ENCODE measurements at places on chromosomes 3 and 15. TPM values are rescaled to one million over a fixed set of nuclear protein-coding genes. Genes with fewer than 3 reads are reported as not detected.
A peak's percentile ranks its signal among the peaks of the same experiment; 100 is the strongest.

DNA sequence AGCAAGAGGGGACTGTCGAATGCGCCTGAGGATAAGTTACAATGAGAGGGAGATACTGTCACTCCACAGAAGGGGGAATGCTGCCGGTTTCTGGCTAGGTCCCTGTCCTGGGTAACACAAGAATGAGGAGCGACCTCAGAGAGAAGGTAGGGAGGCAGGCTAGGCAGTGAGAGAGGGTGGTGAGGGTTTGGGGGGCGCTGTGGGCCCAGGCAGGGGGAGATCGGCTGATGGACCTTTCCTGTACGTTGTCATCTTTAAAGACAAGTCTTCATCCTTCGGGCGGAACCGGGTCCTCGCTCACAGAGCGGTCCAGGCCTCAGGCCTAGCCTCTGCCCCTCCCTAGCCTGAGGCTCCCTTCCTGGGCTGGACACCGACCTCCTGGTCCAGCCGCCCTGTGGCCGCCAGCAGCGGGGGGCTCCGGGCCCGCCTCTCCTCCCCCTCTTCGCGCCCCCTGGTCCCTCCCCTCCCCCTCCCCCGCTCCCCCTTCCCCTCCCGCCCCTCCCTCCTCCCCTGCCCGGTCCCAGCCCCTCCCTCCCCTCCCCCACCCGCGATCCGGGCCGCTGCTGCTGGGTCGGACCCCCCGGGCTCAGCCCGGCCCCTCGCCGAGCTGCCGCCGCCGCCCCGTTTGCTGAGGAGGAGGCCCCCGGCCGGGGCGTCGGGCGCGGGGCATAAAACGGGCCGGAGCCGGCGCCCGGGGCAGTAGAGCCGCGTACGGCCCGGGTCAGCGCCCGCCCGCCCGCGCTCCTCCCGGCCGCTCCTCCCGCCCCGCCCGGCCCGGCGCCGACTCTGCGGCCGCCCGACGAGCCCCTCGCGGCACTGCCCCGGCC lies at the start of gene CHRD:
Gene CHRD (plus strand): TSS at position 697 of the 827 bp plus-strand sequence. CDS start 265 bp downstream, outside the sequence.
- peak; percentile 86 for DNase-seq

DNA sequence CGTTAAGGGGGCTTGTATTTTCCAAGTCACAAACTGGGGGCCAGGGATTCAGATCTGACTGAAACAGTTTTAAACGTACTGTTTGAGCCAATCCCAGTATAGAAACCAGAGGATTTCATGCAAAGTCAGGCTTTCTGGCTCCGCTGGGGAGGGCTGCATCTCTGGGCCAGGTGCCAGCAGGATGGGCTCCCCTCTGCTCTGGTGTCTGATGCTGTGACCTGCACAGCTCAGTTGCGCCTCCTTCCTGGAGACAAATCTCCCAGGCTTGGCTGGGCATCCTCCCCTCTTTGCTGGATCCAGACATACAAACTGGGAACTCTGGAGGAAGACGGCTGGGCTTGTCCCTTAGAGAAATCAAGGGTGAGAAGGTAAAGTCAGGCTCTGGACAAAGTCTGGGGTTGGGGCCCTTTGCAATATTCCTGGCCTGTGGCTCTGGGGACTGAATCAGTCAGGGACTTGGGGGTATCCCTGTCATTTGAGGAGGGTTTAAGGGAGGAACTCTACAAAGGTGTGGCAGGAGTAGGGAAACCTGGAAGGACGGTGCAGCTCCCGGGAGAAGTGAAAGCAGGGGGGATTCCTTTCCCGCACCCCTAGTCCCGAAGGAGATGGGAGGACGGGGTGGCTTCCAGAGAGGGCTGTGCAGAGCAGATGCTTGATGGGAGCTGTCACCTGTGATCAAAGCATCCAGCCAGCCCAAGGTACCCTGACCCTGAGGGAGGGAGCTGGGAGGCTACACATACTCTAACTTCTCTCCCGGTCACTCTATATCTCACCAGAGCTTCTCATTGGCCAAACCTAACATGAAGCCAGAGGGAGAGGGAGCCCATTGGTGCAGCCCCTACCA lies 114.8 kb upstream of the ATP2B2 start:
- DNase-seq: no peak

DNA sequence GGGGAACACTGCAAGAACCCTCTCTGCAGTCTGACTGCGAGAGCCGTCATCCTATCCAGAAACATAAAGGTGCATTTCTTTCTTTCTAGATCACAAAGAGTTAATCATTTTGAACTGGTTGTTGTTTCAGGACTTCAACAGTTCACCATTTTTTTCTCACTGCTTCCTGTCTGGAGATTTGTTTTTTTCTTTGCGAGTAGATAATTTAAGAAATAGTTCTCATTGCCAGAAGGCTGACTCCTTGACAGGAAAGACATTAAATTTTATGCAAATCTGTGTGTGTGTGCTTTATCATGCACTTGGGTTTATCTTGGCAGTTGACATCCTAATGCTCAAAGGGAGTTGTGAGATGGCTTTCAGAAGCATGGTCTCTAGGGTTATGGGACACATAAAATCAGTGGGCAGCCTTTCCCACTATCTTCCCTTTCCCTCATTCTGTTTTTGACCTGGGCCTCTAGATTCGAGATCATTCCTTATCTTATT lies 123.5 kb upstream of the TBL1XR1 start:
- DNase-seq: no peak

GRCh38 chr3:8663177-8664061 lies 18.8 kb upstream of the SSUH2 start:
- DNase-seq: peak; percentile 35

DNA sequence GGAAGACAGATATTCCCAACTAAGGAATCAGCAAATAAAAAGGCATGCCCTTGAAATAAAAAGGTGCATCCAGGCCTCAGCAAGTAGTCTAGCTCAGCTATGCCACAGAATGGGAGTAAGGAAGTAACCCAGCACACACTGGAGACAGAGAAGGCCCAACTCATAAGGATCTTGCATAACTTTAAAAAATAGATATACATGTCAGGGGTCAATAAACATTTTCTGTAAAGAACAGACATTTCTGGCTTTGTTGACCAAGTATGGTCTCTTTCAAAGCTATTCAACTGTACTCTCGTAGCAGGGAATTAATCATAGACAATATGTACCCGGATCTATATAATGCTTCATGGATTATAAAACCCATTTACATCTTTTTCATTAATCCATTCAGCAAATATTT lies 449.3 kb downstream of the TAFA4 start:
- no peak for DNase-seq

DNA sequence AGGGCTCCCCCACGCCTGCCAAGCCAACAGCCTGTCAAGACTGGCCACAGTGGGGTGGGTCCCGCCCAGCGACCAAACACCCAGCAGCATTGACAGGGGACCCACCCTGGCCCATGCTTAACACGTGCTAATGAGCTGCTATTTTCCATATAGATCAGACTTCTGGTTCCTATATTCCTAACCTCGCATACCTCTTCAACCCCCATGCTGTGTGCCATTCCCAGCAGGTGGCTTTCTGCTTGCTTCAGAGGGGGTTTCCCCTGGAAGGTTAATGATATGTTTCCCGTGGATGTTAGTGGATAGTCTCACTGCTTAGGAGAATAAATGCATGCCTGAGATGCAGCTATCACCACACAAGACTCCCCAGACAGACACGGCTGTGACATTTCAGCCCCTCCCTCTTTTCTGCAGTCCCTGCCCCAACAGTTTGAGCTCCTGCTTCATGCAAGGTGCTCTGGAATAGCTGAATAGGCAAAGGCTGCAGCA lies 37.9 kb upstream of the MGLL start:
- no peak for DNase-seq

GRCh38 chr3:128152419-128153155 lies 694 bp upstream of the EEFSEC start:
- DNase-seq: no peak

The DPPA2 gene
- not detected for total RNA-seq

The USF3 gene
- 13.4 TPM for total RNA-seq

The GPR160 gene
- 0.56 TPM for total RNA-seq

The GCHFR gene
- total RNA-seq: 8.1 TPM

The FILIP1L gene
- total RNA-seq: 53.6 TPM

All from right cardiac atrium (tissue), 5 donors.